Omental fat pad (tissue), 4 donors: ENCODE measurements at places on chromosomes 2 and 18. TPM values are rescaled to one million over a fixed set of nuclear protein-coding genes. Genes with fewer than 3 reads are reported as not detected.

- no peak for DNase-seq
Observed at GRCh38 chr2:41836948-41837347, 210.9 kb upstream of the PKDCC start.

- DNase-seq: no peak
Observed at GRCh38 chr2:223052548-223053483, 826 bp downstream of the KCNE4 start.

DNA sequence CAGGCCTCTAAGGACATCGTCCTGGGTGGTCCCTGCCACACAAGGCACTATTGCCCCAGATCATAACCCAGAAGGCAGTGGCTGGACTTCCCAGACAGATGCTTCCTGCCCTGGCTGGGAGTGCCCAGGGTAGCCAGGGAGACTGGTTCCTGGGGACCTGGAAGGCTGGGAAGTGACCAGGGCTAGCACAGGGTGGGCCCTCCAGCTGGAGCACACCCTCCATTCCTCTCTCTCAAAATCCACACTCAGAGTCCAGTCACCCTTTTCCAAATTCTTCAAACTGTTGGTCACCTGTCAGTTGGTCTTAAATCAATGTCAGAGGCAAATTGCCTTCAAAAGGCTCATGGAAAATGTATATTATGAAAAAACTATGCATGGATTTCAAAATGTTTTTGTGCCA is 11.6 kb upstream of the TUBB6 start:
- no peak for DNase-seq

- DNase-seq: no peak
Observed at GRCh38 chr2:223051693-223052289, at the start of gene KCNE4. Gene KCNE4, plus strand, starts transcription at chr2:223052190. Its CDS starts 641 bp downstream, at chr2:223052831.

DNA sequence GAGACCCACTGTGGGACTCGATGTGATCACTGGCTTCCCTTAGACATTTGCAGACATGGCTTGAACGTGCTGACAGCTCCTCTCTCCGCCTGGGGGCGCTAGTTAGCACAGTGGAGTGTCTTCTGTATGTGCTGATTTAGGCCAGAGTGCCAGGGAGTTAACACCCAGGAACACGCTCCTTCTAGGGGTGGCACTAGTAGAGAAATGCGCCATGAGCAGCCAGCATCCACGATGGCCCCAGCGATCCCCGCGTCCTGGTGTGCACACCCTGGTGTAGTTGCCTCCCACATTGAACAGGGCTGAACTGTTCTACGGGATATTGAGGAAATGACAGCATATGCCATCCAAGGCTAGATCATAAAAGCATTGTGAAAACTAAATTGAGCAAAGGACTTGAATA is 11.4 kb upstream of the NMUR1 start:
- no peak for DNase-seq

GRCh38 chr2:190311893-190312634 is 7.6 kb downstream of the HIBCH start:
- no peak for DNase-seq

- no peak for DNase-seq
Observed at GRCh38 chr2:144137705-144138428, 382.1 kb downstream of the ZEB2 start.

DNA sequence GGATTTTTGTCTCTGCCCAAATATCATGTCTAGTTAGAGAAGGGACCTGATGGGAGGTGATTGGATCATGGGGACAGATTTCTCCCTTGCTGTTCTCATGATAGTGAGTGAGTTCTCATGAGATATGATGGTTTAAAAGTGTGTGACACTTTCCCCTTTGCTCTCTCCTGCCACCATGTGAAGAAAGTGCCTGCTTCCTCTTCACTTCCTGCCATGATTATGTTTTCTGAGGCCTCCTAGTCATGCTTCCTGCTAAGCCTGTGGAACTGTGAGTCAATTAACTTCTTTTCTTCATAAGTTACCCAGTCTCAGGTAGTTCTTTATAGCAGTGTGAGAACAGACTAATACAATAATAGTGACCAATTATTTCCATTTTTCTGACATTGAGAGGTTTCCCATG is 167.3 kb upstream of the CYRIA start:
- DNase-seq: no peak

GRCh38 chr2:40480596-40480995 is 28.7 kb upstream of the SLC8A1 start:
- DNase-seq: no peak

- no peak for DNase-seq
Observed at GRCh38 chr2:40283111-40283909, 168.6 kb downstream of the SLC8A1 start.

DNA sequence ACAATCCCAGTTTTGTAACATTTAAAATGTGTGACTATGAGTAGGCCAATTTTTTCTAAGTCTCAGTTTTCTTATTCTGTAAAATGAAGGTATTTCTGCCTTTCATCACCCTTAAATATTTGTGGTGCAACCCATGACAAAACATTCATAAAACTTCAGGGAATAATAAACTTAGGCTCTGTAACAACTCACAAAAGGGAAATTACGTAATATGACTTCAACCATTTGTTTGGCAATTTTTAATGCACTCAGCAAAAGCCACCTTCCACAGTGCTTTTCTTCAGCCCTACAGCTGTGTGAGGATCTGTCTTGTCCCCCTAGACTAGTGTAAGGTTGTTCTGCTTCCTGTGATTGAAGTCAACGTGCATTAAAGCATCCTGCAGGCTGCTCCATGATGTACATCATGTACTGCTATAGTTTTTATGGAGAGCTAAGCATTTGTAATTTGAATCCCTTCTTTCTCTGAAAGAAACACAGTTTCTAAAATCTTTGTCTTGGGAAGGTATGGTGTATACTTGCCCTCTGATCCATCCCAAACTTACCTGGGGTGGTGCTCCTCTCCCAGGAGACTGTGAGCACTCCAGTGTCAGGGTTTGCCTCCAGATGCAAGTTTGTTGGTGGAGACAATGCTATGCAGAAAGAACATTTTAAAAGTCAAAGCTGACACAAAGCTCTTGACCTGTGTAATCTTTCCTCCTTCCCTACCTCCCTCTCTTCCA is 39.1 kb downstream of the FN1 start:
- no peak for DNase-seq

DNA sequence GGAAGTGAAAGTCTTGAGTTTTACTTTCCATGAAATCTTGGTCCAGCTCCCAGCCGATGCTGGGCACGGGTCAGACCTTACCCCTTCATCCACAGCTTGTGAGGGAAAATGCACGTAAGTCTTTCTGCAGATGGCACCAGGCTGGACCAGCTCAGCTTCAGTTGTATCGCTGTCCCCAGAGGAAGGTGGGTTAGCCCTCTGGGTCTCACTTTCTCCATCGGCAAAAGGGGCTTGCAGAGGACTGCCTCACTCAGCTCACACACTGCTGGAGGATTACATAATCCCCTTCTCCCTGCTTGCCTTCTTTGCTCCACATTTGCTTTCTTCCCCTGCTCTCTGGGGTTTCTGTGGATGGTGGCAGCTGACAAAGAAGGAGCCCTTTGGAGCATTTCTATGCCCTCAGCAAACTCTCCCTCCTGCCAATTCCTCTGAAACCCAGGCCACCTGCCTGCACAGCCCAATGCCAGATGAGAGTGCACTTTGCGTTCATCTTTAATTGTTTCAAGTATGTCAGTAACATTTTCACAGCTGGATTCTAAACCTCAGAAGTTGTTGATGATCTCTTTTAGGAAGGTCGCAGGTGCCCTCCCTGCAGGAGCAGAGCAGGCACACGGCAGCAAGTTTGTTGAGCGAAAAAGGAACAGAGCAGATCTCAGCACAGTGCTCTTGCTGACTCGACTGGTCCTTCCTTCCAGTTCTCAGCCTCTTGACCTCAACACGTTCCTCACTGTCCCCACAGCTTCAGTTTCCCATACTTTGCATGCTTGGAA is 155.6 kb upstream of the GLI2 start:
- no peak for DNase-seq

DNA sequence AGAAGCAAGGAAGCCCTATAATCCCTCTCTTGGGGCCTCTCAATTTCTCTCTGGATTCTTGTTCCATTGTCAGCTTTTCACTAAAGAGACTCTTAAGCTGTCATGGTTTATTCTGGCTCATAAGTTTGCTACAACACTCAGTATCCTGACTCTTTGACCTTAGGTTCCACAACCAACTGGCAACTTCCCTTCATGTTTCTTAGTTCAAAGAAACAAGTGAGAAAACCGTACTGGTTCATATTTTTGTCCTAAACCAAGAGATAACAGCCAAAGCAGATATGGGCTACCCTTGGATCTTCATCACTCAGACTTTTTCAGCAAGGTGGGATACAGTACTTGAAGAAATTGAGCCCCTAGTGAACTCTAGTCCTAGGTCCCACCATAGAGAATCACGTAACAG is 109.9 kb upstream of the CRIM1 start:
- no peak for DNase-seq

DNA sequence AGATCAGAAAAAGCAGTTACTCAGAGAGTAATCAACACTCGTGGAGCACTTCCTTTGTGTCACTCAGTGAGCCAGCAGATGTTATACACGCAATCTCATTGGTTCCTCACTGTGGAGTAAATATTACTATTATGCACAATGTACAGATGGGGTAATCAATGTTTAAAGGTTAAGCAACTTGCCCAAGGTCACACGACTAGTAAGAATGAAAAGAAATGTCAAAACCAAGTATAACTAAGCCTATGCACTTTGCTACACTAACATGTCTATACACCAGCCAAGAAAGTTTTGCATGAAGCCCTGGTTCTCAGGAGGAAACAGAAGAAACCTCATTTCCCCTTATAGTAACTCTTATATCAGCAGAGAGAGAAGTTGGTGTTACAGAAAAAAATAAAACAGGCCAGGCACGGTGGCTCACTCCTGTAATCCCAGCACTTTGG is 5.4 kb downstream of the METTL21A start:
- no peak for DNase-seq

DNA sequence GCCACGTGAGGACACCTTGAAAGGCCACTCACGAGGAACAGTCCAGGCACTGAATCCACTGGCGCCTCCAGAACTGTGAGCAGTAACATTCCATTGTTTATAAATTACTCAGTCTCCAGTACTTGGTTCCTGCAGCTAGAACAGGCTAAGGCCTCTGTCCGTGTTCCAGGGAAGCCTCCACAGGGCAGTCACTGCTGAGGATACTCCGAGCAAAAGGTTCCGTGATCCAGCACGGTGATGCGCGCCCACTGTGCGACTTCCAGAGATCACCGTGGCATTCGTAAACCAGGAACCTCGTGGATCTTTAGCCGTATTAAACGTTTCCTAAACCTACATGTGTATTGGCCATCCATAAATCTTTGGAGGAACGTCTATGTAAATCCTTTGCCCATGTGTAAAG is 51.5 kb upstream of the SALL3 start:
- no peak for DNase-seq

DNA sequence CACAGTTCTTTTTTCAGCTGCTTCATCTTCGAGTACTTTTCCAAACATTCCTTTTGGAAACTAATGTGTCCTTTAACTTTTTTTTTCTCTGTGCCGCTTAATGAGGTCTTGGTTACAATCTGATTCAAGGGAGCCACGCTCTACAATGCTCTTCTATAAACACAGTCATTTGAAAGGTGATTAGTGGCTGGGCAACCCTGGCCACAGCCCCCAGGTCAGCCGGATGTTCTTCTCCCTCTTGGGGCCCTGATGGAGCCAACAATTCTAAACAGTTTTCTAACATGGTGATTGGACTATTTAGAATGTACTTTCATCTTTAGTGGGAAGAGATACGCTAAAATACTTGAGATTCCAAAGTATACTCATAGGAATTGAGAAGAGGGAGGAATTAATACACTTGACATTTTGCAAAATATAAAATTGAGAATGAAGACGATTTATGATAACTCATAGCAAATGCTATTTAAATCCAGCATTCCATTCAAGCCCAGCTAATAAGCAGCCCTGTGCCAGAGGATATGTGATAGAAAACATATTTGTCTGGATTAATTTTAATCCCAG is 83.7 kb upstream of the MBOAT2 start:
- DNase-seq: no peak

DNA sequence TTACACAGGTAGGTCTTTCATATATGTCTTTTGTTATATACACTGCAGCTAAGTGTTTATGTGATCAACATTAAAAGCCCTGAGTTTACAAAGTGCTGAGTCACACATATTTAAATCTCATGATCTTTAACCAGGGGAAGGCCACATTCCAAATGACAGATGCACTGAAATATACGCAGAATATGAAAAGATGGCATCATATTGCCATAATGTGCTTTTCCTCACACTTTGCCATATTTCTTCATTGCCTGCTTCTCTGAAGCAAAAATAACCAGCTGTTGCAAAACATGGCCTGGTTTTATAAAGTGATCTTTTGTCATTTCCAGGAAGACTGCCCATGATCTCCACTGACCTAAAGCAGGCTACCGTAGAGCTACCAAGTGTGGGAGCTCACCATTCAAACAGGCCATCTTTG is 93.5 kb upstream of the MAPRE2 start:
- no peak for DNase-seq

GRCh38 chr2:181178823-181179412 is 198.5 kb downstream of the UBE2E3 start:
- DNase-seq: no peak

GRCh38 chr2:48126162-48126561 is 219.9 kb upstream of the FBXO11 start:
- DNase-seq: peak; percentile 46

DNA sequence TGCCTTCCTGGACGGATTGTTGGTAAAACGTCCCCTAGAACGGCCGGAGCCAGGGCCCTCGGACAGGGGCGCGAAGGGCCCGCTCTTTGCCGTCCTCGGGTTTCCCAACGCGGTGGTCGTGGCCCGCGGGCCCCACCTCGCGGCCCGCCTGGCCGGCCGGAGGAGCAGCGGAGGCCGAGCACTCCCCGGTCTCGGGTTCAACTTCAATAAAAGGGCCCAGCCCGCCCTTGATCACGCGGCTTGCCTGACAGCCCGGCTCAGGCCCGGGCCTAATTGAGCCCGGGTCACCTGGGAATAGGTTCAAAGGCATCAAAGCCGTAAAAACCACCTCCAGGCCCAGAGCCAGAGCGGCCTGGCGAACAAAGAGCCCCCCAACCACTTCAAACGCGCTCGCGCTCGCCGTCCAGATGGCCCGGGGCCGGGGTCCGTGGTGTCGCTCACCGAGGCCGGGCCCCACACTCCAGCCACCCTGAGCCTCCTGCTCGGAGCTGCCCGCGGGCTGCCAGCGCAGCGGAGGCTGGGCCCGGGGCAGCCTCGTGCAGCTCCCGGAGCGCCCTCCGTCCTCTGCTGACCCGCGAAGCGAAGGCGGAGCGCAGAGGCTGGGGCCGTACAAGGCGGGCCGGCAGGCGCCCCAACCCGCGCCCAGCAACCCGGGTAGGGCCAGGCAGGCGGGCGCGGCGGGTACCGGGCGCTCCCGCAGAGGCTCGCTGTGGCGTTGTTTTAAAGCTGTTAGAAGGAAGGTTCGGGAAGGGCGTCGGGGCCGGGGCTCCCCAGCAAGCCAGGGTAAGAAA is 1.1 kb upstream of the TWIST2 start:
- DNase-seq: no peak

The PRSS56 gene
- total RNA-seq: not detected

The STARD6 gene
- total RNA-seq: not detected

The TWIST2 gene
- total RNA-seq: 141 TPM

The APCDD1 gene
- 206 TPM for total RNA-seq

The SLC14A1 gene
- total RNA-seq: 10.9 TPM

The CYP26B1 gene
- 14.4 TPM for total RNA-seq

The EGR4 gene
- total RNA-seq: not detected
